Stimulated activated CD8-positive, alpha-beta memory T cell treated with anti-CD3 and anti-CD28 coated beads, Interleukin-4, amount 100 ng/mL, for 1 hour (primary cell): ENCODE measurements at places on chromosomes 3 and 15.

- no peak for DNase-seq
Observed at GRCh38 chr15:87707071-87707470, 549.5 kb downstream of the NTRK3 start.

DNA sequence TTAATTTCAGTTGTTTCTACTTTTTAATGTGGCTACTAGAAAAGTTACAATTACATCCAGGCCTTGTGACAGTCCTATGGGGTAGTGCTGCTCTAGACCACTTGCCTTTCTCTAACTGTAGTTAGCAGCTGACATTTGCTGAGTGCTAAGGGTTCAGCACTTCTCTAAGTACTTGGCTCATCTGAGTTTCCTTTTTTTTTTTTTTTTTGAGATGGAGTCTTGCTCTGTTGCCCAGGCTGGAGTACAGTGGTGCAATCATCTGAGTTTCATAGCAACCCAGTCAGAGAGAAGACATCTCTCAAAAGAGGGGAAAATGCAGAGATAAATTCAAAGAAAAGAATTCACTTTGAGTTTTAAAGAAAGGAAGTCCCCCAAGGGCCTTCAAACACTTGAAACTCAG lies 130.8 kb downstream of the MYLK start:
- no peak for DNase-seq

DNA sequence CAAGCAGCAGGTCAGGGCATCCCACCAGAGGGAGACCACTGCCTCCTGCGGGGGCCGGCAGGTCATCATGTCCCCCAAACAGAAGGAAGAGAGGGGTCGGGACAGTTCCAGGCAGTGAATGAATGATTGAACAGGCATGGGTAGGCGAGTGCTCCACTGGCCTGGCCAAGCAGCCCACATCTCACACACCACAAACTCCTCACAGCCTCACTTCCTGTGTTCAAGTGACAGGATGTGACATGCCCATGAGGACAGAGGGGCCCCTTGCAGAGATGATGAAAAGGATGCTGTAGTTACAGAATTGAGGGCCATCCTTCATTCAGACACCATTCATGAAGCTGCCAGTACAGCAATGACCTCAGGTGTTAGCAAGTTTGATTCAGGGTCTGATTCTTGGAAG lies 3.7 kb downstream of the IQSEC1 start:
- DNase-seq = no peak

GRCh38 chr3:146052056-146052790 lies 108.8 kb downstream of the PLOD2 start:
- DNase-seq = no peak
